Activated T-cell treated with anti-CD3 and anti-CD28 coated beads, Interleukin-2, amount 50 U/mL, for 4 hours (primary cell): ENCODE measurements at places on chromosomes 2 and 18.

GRCh38 chr2:120731175-120731574, 4.5 kb upstream of the GLI2 start:
- no peak for DNase-seq

DNA sequence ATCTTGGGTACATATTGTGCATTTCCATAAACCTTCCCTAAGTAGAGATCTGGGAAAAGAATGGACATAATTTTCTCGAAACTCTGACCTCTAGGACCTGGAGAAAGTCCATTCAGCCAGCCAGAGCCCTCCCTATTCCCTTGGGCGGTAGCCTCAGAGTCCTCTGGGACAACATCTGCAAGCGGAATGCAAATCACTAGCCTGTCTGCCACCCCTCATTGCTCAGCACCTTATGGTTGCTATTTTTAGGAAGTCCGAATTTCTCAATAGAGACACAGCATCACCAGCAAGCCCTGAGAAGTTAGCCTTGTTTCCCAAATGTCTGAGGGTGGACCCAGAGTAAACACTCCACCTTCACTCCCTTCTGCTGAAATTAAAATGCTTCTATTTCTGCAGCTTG, 17.6 kb upstream of the CD28 start:
- DNase-seq, result no peak

- DNase-seq, result no peak
Measured at GRCh38 chr18:43563780-43564179, 286.5 kb upstream of the SYT4 start.

- no peak for DNase-seq
Measured at GRCh38 chr2:170170281-170171040, 7.5 kb upstream of the MYO3B start.
